ENCODE measurements at places on chromosomes 4 and X.

DNA sequence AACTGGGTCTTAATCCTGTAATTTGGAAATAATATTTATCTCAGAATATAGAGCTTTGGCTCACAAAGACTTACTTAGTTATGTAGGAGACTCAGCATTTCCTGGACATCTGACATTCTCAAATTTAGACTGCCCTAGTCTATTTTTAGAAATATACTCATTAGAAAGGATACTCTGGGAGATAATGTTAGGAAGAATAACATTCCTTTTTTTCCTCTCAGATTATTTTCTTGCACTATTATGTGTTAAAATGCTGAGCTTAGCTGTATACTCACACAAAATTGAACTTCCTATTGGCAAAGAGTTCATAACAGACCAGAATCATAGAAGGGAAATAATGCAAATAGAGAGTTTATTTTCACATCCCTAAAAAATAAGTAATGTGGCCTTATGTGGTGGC, 1424.9 kb upstream of the PCDH7 start:
- no peak for DNase-seq

DNA sequence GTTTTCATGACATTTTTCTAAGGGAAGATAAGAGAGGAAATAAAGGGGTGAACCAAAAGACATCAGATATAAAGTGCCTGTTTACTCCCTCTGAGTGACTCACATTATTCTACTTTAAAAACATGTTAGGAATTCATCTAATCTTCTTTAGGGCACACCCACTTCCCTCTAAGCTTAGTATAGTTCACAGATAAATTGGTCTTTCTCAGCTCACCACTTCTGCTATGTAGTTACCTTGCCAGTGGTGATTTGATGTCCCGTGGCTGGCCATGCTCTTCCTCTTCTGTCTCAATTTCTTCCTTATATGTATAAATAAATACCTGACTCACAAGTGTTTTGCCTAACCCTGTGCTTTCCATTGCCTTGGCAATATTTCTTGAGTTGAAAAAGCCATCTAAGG, 96.8 kb downstream of the PDLIM5 start:
- no peak for DNase-seq

DNA sequence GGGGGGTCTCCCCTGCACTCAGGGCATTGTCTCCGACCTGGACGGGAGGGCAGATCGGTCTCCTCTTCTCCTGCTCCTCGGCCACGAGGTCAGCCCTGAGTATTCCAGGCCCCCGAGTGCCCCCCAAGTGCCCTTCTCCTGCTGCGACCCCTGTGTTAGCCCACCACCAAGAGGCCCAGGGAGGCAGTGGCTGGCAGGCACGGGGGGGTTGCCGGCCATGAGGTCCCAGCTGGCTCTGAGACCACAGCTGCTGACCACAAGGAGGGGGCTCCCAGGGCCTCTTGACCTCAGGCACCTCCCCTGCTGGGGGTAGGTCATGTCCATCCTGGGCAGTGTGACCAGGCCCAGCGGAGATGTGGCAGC, 186.1 kb upstream of the PSAPL1 start:
- no peak for DNase-seq

GRCh38 chrX:123927845-123928244, 33.7 kb upstream of the STAG2 start:
- DNase-seq, result no peak

GRCh38 chr4:15930314-15930713, 8.2 kb downstream of the FGFBP1 start:
- no peak for DNase-seq

DNA sequence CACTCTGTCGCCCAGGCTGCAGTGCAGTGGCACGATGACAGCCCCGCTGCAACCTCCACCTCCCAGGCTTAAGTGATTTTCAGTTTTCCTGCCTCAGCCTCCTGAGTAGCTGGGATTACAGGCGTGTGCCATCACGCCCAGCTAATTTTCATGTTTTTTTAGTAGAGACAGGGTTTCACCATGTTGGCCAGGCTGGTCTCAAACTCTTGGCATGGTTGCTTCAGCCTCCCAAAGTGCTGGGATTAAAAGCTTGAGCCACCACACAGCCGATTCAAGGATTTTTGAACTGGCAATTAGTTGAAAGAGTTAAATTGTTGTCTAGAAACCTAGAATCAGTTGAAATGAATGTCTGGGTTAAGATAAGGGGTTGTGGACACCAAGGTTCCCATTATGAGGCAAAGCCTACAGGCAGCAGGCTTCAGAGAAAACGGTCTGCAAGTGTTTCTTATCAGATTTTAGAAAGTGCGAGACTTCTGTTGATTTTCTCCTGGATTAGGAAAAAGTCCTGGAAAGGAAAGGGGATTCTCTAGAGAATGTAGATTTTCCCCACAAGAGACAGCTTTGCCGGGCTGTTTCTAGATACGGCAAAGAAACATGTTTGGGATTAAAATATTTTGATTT, 8.3 kb upstream of the CCNI start:
- no peak for DNase-seq

GRCh38 chr4:53545942-53546581, 45.2 kb downstream of the LNX1 start:
- no peak for DNase-seq

GRCh38 chr4:1658146-1658545, 26.0 kb downstream of the FAM53A start:
- DNase-seq, result no peak

Measured in stimulated activated CD4-positive, alpha-beta T cell treated with anti-CD3 and anti-CD28 coated beads, Interleukin-15, amount 100 ng/mL, for 1 hour (primary cell).